Right atrium auricular region (tissue), 2 donors: ENCODE measurements at places on chromosomes 3 and 15. TPM values are rescaled to one million over a fixed set of nuclear protein-coding genes. Genes with fewer than 3 reads are reported as not detected.

BOC gene
- 15.4 TPM for total RNA-seq

FGD5 gene
- total RNA-seq: 18.8 TPM

GHRL gene
- not detected for total RNA-seq

RARRES1 gene
- total RNA-seq: 291 TPM

TBL1XR1 gene
- total RNA-seq: 68.2 TPM

GPR62 gene
- 0.82 TPM for total RNA-seq

NRROS gene
- 4.8 TPM for total RNA-seq

DNA sequence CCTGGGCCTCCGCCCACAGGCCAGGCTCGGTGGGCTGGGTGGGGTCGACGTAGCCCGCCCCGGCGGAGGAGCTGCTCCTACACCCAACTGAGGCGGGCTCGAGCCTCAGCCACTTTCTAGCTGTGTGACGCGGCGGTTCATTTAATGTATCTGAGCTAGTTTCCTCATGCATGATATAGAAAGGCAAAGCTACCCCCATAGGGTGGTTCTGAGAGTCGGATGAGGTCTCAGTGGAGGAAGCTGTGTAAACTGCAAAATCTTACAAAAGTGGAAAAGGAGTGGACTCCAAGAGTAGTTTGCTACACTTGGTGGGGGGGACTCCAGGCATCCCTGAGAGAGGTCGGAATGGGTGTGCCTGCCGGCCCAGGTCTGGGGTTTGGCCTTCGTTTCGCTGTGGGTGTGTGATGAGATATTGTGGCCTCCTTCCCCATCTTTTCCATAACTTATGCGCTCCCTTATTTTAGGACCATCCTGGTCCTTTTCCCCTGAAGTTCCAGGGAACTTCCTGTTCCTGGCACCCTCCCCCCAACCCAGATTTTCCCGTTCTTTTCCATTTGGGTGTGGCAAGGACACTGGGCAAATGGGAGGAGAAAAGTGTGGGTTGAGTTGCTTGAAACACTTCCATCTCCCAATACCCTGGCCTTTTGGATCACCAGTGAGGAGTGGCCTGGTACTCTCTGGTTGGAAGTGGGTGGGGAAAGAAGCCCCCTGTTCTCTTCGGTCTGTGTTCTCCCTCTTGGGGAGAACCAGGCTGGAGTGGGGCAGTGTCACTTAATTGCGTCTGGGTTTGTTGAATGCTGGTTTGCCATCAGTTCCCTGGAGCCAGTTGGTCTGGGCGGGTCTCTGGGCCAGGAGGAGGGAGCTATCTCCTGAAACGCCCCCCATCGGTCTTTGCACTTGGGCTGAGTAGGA lies 1.1 kb downstream of the PDIA5 start:
- DNase-seq: no peak
- no peaks in the 10 kb centered on the region for H3K36me3 ChIP-seq
- H3K27ac ChIP-seq: peak overlapping the region; percentile 80
- H3K4me1 ChIP-seq: peaks cover 47% of the 10 kb centered on the region
- no peaks in the 10 kb centered on the region for H3K27me3 ChIP-seq
- H3K4me3 ChIP-seq: peak overlapping the region; percentile 77

- H3K4me3 ChIP-seq: no peak overlapping the region
- DNase-seq: no peak
- H3K36me3 ChIP-seq: no peaks in the 10 kb centered on the region
- no peak overlapping the region for H3K27ac ChIP-seq
These were observed 6.0 kb upstream of the FEZF2 start for GRCh38 chr3:62379321-62379798.

GRCh38 chr15:45095661-45096060 lies 18.3 kb downstream of the DUOX2 start:
- no peak overlapping the region for H3K27ac ChIP-seq
- H3K27me3 ChIP-seq: no peaks in the 10 kb centered on the region
- DNase-seq: no peak
- H3K4me3 ChIP-seq: no peak overlapping the region

DNA sequence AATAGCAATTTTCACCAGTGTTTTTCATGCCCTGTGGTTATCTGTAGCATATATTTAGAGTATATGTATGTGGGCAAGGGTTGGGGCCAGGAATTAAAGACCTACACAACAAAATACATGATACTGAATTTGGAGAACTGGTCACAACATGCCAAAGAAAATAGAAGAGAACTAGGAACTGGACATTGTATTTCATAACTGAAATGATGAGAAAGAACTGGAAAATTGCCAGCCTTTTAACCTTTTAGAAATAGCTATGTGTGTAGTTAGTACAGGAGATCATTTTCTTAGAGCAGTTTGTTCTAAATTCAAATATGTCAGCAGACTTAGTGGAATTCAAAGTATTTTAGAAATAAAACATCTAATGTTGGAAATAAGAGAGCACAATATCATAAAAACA lies 227.1 kb upstream of the CGNL1 start:
- no peak overlapping the region for H3K27ac ChIP-seq
- no peak for DNase-seq
- no peaks in the 10 kb centered on the region for H3K4me1 ChIP-seq
- H3K4me3 ChIP-seq: no peak overlapping the region
- no peaks in the 10 kb centered on the region for H3K36me3 ChIP-seq
- no peaks in the 10 kb centered on the region for H3K27me3 ChIP-seq

DNA sequence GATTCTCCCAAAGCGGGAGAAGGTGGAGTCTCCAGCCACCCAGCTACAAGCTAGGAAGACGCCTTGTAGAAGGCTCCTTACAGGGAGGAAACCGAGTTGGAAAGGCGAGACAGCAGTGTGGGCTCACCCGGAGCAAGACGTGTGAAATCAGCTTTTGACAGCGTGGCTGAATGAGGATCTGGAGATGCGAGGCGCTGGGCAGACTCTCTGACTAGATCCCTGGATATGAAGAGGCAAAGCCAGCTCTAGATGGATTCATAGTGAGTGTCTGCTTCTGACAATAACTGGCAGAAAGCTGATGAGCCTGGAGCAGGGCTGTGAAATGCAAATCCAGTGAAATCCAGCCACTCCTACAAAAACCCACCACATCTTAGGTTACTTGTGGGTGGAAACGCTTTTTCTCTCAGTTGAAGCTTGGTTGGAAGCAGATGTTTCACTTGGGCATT lies 41.0 kb downstream of the GOLGA6A start:
- H3K27ac ChIP-seq: peak overlapping the region; percentile 66
- no peak for DNase-seq

DNA sequence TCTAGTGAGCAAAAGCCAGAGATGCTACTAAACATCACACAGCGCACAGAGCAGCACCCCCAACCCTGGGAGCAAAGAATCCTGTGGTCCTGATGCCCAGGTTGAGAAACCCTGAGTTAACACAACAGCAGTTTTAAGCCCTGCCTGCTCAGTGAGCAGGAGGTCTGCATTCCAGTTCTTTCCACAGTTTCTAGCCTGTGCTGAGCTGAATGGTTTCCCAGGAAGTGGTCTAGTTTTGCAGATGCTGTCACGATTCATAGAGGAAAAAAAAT lies 171.1 kb upstream of the PROK2 start:
- no peaks in the 10 kb centered on the region for H3K36me3 ChIP-seq
- H3K27ac ChIP-seq: no peak overlapping the region
- no peaks in the 10 kb centered on the region for H3K27me3 ChIP-seq
- H3K4me1 ChIP-seq: peaks cover 10% of the 10 kb centered on the region

DNA sequence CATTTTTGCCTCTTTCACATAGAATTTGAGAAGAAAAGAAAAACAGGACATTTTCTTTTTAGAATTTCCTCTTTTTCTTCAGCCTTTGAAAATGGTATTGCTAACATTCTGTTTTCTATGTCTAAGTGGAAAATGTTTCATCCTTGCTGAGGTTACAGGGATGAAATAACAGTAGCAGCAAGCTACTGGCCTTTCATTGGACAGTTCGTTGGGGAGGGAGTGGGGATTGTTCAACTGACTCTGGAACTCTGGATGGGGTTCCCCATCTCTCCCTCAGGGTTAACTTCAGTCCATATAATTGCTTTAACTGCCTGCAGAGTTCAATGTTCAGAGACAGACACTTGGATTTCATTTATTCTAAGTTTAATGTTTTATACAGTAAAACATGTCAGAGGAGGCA lies 346.0 kb downstream of the NLGN1 start:
- H3K27me3 ChIP-seq: no peaks in the 10 kb centered on the region
- no peak overlapping the region for H3K4me3 ChIP-seq
- no peak overlapping the region for H3K27ac ChIP-seq
- no peak for DNase-seq

DNA sequence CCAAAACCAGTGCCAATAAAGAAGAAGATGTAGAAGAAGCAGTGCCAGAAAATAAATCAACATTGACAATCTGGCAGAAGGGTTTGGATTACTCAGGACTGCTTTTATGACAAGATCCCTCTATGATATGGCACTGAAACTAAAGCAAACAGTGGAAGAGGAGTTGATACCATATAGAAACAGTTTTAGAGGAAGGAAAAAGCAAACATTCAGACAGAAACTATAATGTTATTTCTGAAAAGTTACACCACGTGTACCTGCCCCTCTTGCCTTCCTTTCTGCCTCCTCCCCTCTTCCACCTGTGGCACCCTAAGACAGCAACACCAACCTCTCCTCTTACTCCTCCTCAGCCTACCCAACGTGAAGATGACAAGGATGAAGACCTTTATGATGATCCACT lies 63.0 kb downstream of the SFMBT1 start:
- H3K4me3 ChIP-seq: no peak overlapping the region
- no peak overlapping the region for H3K27ac ChIP-seq
- no peak for DNase-seq
- H3K27me3 ChIP-seq: no peaks in the 10 kb centered on the region
- H3K4me1 ChIP-seq: no peaks in the 10 kb centered on the region

GRCh38 chr15:32838820-32839219 lies 121.0 kb downstream of the GREM1 start:
- H3K36me3 ChIP-seq: no peaks in the 10 kb centered on the region
- H3K27me3 ChIP-seq: no peaks in the 10 kb centered on the region

DNA sequence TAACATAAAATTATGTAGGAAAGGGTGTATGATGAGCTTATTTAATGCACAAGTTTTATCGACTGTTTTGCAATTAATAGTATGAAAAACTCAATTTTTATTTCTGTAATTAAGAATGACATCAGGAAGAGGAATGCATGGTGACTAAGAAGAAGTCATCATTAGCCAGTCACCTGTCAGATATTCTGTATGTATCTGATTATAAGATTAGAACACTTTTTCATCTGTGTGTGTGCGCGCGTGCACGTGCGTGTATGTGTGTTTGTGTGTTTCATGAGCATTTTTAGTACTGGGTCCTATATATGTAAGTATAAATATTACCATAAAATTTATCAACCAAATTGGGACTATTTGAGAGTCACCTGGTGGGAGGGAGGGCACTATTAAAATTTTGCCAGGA lies 5.0 kb upstream of the ABHD2 start:
- no peak overlapping the region for H3K27ac ChIP-seq
- no peaks in the 10 kb centered on the region for H3K36me3 ChIP-seq
- DNase-seq: no peak
- H3K27me3 ChIP-seq: no peaks in the 10 kb centered on the region
- no peaks in the 10 kb centered on the region for H3K4me1 ChIP-seq

GRCh38 chr3:97970956-97971620 lies 1.1 kb downstream of the RIOX2 start:
- DNase-seq: no peak
- H3K27ac ChIP-seq: peak overlapping the region; percentile 87
- no peaks in the 10 kb centered on the region for H3K36me3 ChIP-seq
- H3K4me1 ChIP-seq: peaks cover 25% of the 10 kb centered on the region
- no peaks in the 10 kb centered on the region for H3K27me3 ChIP-seq

GRCh38 chr15:51223771-51224229 lies 114.6 kb downstream of the CYP19A1 start:
- no peak overlapping the region for H3K4me3 ChIP-seq
- no peak overlapping the region for H3K27ac ChIP-seq
- no peaks in the 10 kb centered on the region for H3K27me3 ChIP-seq
- no peaks in the 10 kb centered on the region for H3K36me3 ChIP-seq
- no peaks in the 10 kb centered on the region for H3K4me1 ChIP-seq
- DNase-seq: peak; percentile 63

- H3K27ac ChIP-seq: no peak overlapping the region
- no peak overlapping the region for H3K4me3 ChIP-seq
- no peaks in the 10 kb centered on the region for H3K36me3 ChIP-seq
- H3K27me3 ChIP-seq: no peaks in the 10 kb centered on the region
These were observed 155.6 kb downstream of the SQOR start for GRCh38 chr15:45790325-45790943.
